ENCODE measurements at places on chromosomes 7 and 10. TPM values are rescaled to one million over a fixed set of nuclear protein-coding genes. Genes with fewer than 3 reads are reported as not detected.

GRCh38 chr7:41816111-41816510, 113.2 kb upstream of the INHBA start:
- no peaks in the 10 kb centered on the region for H3K36me3 ChIP-seq
- no peak for DNase-seq
- H3K27ac ChIP-seq, result no peak overlapping the region
- no peaks in the 10 kb centered on the region for H3K4me1 ChIP-seq

- H3K36me3 ChIP-seq, result no peaks in the 10 kb centered on the region
- no peaks in the 10 kb centered on the region for H3K27me3 ChIP-seq
- H3K27ac ChIP-seq, result no peak overlapping the region
- no peak for DNase-seq
- no peaks in the 10 kb centered on the region for H3K4me1 ChIP-seq
Measured at GRCh38 chr10:90313576-90314325, 544.1 kb downstream of the HTR7 start.

DNA sequence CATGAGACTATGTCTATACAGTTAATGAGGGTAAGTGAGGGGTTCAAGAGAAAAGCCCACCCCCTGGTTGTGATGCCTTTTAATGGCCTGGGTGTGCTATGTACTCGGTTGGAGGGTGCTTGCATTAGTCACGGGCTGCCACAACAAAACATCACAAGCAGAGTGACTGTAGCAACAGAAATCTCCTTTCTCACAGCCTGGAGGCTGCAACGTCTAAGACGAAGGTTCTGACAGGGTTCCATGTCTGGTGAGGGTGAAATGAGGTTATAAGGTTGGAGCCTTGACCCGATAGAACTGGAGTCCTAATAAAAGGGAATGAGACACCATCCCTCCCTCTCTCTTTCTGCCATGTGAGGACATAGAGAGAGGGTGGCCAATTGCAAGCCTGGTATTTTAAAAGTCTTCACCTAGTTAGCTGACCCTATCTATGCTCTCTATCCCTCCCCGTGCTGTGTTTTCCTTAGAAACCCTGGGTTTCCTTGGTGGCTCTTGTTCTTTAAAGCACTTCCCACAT, 126.0 kb upstream of the GDF10 start:
- H3K4me1 ChIP-seq, result no peaks in the 10 kb centered on the region
- DNase-seq, result no peak
- no peaks in the 10 kb centered on the region for H3K27me3 ChIP-seq
- H3K27ac ChIP-seq, result no peak overlapping the region
- H3K4me3 ChIP-seq, result no peak overlapping the region
- no peaks in the 10 kb centered on the region for H3K36me3 ChIP-seq

- DNase-seq, result no peak
- H3K27me3 ChIP-seq, result peaks cover 2% of the 10 kb centered on the region
- H3K4me3 ChIP-seq, result no peak overlapping the region
- H3K4me1 ChIP-seq, result no peaks in the 10 kb centered on the region
Measured at GRCh38 chr7:137625197-137625596, 221.6 kb downstream of the DGKI start.

- H3K4me1 ChIP-seq, result no peaks in the 10 kb centered on the region
- H3K27me3 ChIP-seq, result no peaks in the 10 kb centered on the region
- no peak overlapping the region for H3K27ac ChIP-seq
- H3K36me3 ChIP-seq, result no peaks in the 10 kb centered on the region
- DNase-seq, result no peak
- H3K4me3 ChIP-seq, result no peak overlapping the region
Measured at GRCh38 chr10:116457488-116457887, 29.8 kb downstream of the PNLIPRP3 start.

- no peak for DNase-seq
- no peaks in the 10 kb centered on the region for H3K36me3 ChIP-seq
- no peak overlapping the region for H3K27ac ChIP-seq
- no peaks in the 10 kb centered on the region for H3K4me1 ChIP-seq
Measured at GRCh38 chr10:11532306-11532705, 79.1 kb downstream of the USP6NL start.

DNA sequence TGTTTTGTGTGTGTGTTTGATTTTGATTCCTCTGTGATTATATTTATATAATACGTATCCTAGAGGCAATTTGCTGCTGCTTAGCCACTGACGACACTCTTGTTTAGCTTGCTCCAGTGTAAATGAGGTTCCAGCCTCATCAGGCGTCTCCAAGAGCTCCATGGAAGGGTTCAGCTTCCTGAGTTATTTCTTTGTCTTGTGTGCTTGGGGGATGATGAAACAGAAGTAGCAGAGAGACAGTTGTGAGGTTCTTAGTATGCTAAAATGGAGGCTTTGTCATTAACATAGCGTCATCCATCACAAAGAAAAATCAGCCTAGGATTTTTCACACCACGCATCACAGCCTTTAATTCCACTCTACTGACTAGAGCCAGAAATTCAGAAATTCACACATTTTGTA, 85.1 kb downstream of the KLF6 start:
- H3K36me3 ChIP-seq, result no peaks in the 10 kb centered on the region
- no peak for DNase-seq
- H3K4me1 ChIP-seq, result no peaks in the 10 kb centered on the region
- no peaks in the 10 kb centered on the region for H3K27me3 ChIP-seq
- no peak overlapping the region for H3K4me3 ChIP-seq
- H3K27ac ChIP-seq, result no peak overlapping the region

The CUZD1 gene
- 1.7 TPM for polyA plus RNA-seq

The AGBL3 gene
- not detected for polyA plus RNA-seq

The ADAM12 gene
- polyA plus RNA-seq, result 3.0 TPM

The GPRIN2 gene
- polyA plus RNA-seq, result not detected

The ANKRD61 gene
- 0.53 TPM for polyA plus RNA-seq

The STEAP1B gene
- polyA plus RNA-seq, result not detected

The GNGT1 gene
- polyA plus RNA-seq, result not detected

The TMEM130 gene
- polyA plus RNA-seq, result not detected

The SFRP5 gene
- polyA plus RNA-seq, result 0.43 TPM

Data from CD4-positive, CD25-positive, alpha-beta regulatory T cell (primary cell).